ENCODE measurements at places on chromosomes 3 and 15.

DNA sequence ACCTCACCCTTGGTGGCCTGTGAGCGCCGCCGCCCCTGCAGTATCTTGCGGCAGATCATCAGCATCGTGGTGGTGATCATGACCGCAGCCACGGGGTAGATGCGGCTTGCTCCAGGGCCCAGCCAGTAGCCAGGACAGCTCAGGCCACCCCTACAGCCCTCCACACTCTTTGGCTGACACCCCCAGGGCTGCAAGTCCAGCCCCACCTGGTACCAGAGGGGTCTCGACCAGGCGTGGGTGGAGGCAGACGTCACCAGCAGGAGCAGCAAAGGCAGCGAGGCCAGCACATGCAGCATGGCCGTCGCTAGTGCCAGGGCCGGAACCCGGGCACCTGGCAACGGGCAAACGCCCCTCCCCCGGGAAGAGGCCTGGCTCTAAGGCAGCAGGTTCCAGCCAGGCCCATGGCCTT, at the start of gene TMEM89:
TMEM89 (minus strand) TSS at position 309 of the 409 bp plus-strand sequence; CDS start at position 296, 13 bp downstream.
- DNase-seq = no peak

DNA sequence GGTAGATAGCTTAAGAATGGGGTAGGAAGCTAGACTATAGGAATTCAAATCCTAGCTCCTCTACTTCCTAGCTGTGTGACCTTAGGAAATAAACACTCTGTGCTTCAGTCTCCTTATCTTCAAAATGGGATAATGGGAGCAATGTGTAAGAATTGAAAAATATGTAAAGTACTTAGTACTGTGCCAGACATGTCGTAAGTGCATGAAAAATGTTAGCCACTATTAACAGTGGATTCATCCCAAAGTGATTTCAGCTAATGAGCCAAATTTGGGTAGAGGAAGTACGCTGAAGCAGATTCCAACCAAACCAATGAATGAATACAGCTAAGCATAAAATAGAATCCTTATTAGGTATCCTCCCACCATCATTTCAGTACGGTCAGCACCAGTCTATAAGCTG, 192.1 kb downstream of the RORA start:
- DNase-seq = no peak

DNA sequence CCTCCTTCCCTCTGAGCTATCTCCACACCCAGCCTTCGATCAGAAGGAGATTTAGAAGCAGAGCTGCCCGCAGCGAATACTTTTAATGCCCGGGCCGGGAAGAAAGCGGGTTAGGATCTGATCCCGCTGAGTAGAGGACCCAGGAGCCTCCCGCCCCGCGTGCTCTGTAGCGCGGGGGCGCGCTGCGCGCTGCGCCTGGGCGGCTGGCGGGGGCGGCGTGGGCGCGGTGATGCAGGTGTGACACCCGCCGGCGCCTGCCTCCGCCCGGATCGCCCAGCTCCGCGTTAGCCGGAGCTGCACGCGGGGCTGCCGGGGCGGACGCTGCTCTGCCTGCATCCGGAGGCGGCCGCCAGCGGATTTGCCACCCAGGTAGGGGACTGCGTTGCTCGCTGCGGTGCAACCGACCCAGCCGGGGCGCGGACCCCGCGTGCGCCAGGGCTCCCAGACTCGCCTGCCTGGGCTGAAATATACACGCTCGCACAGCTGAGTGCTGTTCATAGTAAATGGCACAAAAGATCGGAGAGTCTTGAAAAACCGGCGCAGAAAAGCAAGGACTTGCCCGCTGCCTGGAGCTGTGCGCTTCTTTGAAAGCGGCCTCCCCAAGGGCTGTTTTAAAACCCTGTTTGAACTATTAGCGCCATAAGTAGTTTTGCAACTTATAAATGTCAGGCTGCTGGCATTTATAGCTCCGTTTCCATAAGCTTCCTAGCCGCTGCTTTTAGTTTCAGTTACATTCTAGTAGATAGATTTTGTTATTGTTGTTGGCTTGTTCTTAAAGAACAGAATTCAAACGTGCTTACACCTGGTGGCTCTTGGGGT, at the start of gene SV2B:
SV2B (plus strand) TSS at position 263 of the 819 bp plus-strand sequence. CDS start 126,007 bp downstream, outside the sequence.
- DNase-seq = peak; percentile 67

DNA sequence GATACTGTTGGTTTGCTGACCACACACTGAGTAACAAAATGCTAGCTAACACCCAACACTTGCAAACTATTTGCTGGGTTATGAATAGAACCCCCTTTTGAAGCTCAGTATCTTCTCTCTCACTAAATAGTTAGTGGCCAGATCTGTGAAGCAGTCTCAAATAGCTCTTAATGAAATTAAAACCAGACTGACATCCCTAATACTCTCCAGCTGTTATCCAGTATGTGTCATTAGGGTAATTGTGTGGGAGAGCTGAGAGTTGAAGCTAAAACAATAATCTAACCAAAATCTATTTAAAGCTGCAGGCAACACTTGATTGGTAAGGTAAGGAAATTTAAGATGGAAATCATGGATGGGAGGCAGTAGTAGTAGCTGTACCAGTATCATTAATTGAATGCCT, 110.4 kb upstream of the RORA start:
- DNase-seq = no peak

- DNase-seq = no peak
Observed at GRCh38 chr15:50876260-50876988, 32.1 kb upstream of the AP4E1 start.

DNA sequence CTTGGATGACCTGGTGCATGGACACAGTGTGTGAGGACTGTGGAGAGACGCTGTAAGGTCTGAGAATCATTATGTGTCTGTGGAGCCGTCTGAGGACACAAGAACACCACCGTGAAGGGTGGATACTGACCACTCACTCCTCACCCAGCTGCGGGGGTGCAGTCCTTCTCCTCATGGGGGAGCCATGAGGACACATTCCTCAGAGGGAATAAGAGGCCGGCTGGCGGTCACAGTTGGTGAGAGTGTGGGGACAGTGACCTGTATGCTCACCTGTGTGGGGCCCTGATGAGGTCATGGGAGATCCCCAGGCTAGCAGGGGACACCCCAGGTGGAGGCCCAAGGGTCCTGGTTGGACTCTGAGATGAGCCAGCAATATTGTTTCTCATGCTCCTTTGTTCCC, 2.5 kb upstream of the TRPM1 start:
- no peak for DNase-seq

DNA sequence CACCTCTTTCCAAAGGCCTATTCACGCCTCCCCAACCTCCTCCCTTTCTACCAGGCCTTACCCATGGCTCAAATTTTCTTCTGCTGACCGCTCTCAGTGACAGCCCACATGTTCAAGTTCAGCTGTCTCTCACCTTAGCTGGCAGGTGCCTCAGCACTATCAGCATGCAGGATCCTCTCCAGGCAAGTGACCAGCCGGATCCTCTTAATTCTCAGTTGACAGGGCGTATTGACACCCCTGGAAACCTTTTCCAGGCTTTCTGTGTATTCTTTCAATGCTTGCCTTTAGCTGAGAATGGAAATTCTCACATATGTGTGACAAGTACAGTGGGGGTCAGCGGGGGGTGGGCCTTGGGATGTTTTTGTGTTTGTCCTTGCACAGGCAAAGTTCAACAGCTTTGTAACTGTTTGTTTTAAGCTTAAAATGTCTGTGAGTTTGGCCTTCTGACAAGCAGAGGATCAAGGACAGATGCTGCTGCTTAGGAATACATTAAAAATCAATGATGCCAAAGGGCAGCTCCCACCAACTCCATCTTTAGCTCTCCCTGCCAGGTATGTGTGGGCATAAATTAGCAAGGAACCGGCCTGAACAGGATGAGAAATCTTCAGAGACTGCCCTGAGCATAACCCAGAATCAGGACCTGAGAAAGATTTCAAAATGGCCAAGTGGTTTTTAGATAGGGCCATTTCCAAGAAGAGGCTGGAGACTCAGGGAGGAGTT, 17.4 kb upstream of the BDH1 start:
- DNase-seq = no peak

DNA sequence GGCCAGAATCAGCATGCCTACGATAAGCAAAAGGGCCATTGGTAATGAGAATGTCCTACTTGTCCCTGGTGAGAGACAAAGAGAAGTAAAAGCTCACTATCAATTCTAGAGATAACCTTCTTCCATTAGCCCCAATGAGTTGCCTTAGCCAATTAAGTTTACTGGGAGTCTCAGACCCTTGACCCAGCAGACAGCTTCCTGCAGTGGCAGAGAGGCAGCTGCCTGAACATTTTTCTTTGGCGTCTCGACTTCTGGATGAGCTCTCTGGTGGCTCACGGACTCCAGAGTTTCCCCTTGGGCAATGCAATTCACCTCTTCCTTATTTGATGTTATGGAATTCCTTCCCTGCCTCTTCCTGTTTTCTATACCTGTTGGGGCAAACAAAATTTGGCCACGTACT, 1034.4 kb downstream of the NAALADL2 start:
- DNase-seq = no peak

DNA sequence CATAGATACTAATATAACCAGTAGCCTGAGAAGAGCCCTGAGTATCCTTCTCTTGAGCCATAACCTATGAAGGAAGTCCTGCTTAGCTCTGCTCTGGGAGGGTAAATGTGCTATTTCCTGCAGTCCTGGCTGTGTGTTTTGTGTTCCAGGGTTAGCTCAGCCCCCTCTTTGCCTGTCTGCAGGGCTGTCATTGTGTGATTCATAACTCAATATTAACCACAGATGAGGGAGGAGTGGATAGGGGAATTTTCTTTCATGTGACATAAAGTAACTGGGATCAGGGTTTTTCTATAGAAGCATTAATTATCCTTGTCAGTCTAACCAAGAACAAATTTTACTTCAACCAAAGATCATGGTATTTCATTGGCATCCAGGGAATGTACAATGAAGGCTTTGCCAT, 183.3 kb upstream of the ZBTB20 start:
- peak; percentile 21 for DNase-seq

- no peak for DNase-seq
Observed at GRCh38 chr15:81380668-81381067, 6.7 kb upstream of the TMC3 start.

- no peak for DNase-seq
Observed at GRCh38 chr15:45435124-45435903, 57.0 kb upstream of the GATM start.

GRCh38 chr15:39777496-39777895, 5.1 kb downstream of the FSIP1 start:
- DNase-seq = no peak

GRCh38 chr3:126969586-126969985, 13.3 kb upstream of the PLXNA1 start:
- DNase-seq = no peak

GRCh38 chr3:114005481-114005880, 50.8 kb downstream of the CCDC191 start:
- no peak for DNase-seq

GRCh38 chr15:32704395-32704981, 13.3 kb upstream of the GREM1 start:
- DNase-seq = no peak

DNA sequence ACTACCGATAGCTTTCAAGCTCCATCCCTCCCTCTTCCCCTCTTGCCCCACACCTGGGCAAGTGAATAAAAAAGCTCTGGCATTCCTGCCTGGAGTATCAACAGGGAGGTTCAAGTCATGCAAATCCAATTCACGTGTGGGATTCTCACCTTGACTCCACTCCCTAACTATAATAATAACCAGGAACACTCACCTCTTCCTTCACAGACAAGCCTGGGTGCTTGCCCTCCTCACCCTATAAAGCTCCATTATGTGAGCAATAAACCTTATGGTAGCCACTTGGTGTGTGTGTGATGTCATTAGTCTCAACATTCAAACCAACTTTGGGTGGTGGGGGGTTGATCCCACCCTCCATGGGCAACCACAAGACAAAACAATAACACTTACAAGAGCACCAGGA, 16.6 kb downstream of the CHDH start:
- no peak for DNase-seq

DNA sequence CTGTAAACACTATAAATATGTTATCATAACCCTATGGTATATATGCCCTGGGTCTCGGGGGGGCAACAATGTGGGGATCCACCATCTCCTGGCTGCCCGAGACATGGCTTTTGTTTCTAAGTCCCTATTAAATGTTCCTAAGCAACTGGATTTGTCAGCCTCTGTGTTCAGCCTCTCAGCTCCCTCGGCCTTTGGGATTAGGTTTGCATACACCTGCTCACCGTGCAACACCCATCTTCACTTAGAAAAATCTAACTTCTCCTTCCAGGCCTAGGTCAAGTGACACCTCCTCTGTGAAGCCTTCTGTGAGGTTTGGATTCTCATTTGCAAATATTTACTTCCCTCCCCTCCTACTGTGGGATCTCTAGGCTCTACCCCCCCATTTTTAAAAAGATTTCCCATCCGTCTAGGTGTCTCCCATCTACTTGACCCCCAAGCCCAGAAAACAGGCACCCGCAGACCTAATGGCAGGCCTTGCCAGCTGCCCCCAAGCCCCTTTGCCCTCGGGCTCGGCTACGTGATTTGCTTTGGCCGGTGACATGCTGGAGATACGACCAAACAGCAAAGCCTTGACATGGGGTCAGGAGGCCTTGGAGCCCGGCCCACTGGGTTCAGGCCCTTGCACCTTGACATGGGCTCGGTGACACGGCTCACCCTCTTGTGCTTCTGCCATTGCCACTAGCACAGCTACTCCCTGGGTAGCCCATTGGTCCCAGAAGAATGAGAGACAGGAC, 66.0 kb upstream of the BLM start:
- no peak for DNase-seq

Measured in head of caudate nucleus (tissue), 42 donors.